ENCODE measurements at places on chromosomes 3 and 15. TPM values are rescaled to one million over a fixed set of nuclear protein-coding genes. Genes with fewer than 3 reads are reported as not detected.

DNA sequence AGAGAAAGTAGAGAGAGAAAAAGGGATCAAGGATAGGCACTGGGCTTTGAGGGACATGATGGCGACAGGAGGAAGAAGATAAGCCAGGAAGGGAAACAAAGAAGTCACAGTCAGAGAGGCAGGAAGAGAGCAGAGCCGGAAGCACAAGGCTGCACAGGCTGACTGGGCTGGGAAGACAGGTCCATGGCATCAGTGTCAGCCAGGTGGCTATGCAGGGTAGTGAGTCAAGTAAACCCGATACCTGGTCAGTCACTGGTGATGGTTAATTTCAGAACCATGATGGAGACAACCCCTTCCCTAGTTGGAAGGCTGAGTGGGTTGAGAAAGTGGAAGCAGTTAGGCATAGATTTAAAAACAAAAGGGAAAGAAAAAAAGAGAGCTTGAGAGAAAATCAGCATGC lies 203.8 kb downstream of the EPHB1 start:
- H3K4me3 ChIP-seq, result no peak overlapping the region
- no peaks in the 10 kb centered on the region for H3K27me3 ChIP-seq
- no peak for DNase-seq
- H3K36me3 ChIP-seq, result no peaks in the 10 kb centered on the region
- no peak overlapping the region for H3K27ac ChIP-seq

Gene TMEM43
- polyA plus RNA-seq, result 143 TPM

DNA sequence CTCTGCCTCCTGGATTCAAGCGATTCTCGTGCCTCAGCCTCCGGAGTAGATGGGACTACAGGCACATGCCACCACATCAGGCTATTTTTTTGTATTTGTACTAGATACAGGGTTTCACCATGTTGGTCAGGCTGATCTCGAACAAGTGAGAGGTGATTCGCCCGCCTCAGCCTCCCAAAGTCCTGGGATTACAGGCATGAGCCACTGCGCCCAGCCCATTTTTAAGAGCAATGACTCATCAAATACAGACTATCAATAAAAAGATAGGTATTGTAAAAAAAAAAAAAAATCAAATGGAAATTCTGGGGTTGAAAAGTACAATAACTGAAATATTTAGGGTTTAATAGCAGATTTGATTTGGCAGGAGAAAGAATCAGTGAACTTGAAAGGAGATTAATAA lies 129.0 kb downstream of the TJP1 start:
- H3K36me3 ChIP-seq, result peaks cover 7% of the 10 kb centered on the region
- H3K27me3 ChIP-seq, result no peaks in the 10 kb centered on the region
- no peak for DNase-seq
- H3K4me3 ChIP-seq, result no peak overlapping the region
- no peak overlapping the region for H3K27ac ChIP-seq

GRCh38 chr15:90677807-90678790 lies 39.0 kb upstream of the BLM start:
- peaks cover 22% of the 10 kb centered on the region for H3K4me1 ChIP-seq
- DNase-seq, result no peak
- no peaks in the 10 kb centered on the region for H3K27me3 ChIP-seq
- H3K27ac ChIP-seq, result no peak overlapping the region
- H3K36me3 ChIP-seq, result no peaks in the 10 kb centered on the region

GRCh38 chr15:48177383-48177765 lies 721 bp downstream of the MYEF2 start:
- H3K4me1 ChIP-seq, result peaks cover 5% of the 10 kb centered on the region
- H3K4me3 ChIP-seq, result peak overlapping the region; percentile 76
- peak; percentile 68 for DNase-seq
- H3K27ac ChIP-seq, result no peak overlapping the region
- H3K27me3 ChIP-seq, result peaks cover 11% of the 10 kb centered on the region
- H3K36me3 ChIP-seq, result no peaks in the 10 kb centered on the region

GRCh38 chr15:67114846-67115585 lies 49.6 kb downstream of the SMAD3 start:
- peaks cover 53% of the 10 kb centered on the region for H3K4me1 ChIP-seq
- DNase-seq, result peak; percentile 46
- no peaks in the 10 kb centered on the region for H3K27me3 ChIP-seq
- H3K4me3 ChIP-seq, result no peak overlapping the region
- H3K36me3 ChIP-seq, result peaks cover 13% of the 10 kb centered on the region

Measured in GM23248 (cell line).